ENCODE measurements at places on chromosomes 1 and 21.
A peak's percentile ranks its signal among the peaks of the same experiment; 100 is the strongest.

- DNase-seq, result no peak
Observed at GRCh38 chr21:44729336-44730027, 18.1 kb upstream of the TSPEAR start.

GRCh38 chr21:42785666-42786427 lies 93.5 kb downstream of the WDR4 start:
- DNase-seq, result no peak

DNA sequence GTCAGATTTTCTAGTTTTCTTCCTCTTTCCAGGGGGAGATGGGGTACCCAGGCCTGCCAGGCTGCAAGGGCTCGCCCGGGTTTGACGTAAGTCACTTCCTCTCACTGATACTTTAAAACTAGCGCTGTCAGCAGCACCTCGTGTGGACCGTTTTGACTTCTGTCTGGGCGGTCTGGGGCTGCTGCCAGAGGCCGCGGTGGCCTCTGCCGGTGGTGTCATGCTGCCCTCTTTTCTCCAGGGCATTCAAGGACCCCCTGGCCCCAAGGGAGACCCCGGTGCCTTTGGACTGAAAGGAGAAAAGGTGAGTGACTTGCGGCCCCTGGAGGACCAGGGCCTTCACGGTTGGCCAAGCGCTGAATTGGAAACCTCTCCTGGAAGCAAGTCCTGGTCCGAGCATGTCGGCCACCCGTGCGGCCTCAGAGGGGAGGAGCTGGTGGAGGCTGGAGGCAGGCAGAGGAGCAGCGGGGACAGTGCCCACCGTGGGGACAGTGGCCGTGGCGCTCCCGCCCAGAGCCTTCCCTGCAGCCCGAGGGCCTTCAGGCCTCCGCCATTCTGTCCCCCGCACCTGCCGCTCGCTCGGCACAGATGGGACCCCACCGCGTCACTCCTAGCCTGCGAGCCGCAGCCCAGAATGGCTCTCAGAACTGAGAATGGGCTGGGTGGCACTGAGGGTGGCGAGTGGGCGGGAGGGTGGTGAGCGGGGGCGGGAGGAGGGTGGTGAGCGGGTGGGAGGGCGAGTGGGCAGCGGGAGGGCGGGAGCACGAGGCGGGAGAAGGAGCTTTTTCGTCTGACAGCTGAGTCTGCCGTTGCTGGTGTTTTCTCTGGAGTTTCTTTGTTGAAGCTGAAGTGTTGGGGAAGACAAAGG lies 9.4 kb downstream of the COL6A1 start:
- DNase-seq, result no peak

GRCh38 chr1:60078182-60078581 lies 4.6 kb upstream of the C1orf87 start:
- DNase-seq, result no peak

- no peak for DNase-seq
Observed at GRCh38 chr1:75129983-75130789, 4.0 kb upstream of the LHX8 start.

DNA sequence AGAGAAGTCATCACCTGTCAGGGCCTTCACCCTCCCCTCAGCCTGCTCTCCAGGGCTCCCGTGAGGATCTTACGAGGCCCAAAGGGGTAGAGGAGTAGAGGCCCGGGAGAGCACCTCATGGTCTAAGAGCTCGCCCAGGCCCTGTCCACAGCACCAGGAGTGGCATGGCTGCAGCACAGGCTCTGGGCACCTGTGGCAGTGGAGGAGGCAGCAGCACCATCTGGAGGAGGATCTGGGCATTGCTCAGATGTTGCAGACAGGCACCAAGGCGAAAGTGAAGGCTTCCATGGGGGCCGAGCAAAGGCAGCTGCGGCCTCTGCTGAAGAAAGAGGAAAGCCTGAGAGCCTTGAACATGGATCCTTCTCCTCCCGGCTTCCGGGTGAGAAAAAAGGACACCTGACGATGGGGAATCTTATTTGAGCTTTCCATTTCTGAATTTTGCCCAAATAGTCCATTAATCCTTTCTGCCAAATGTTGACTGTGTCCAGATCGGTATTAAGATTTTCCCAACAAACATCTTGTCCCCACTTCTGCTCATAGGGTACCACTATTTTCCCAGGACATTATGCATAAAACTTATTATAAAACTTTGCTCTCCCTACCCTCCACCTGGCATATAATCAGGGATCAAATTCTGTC lies 604.7 kb downstream of the PTPRC start:
- DNase-seq, result peak; percentile 51

- DNase-seq, result no peak
Observed at GRCh38 chr1:66357021-66357420, 176.9 kb upstream of the SGIP1 start.

GRCh38 chr1:92299477-92300150 lies 755 bp downstream of the RPAP2 start:
- DNase-seq, result no peak

DNA sequence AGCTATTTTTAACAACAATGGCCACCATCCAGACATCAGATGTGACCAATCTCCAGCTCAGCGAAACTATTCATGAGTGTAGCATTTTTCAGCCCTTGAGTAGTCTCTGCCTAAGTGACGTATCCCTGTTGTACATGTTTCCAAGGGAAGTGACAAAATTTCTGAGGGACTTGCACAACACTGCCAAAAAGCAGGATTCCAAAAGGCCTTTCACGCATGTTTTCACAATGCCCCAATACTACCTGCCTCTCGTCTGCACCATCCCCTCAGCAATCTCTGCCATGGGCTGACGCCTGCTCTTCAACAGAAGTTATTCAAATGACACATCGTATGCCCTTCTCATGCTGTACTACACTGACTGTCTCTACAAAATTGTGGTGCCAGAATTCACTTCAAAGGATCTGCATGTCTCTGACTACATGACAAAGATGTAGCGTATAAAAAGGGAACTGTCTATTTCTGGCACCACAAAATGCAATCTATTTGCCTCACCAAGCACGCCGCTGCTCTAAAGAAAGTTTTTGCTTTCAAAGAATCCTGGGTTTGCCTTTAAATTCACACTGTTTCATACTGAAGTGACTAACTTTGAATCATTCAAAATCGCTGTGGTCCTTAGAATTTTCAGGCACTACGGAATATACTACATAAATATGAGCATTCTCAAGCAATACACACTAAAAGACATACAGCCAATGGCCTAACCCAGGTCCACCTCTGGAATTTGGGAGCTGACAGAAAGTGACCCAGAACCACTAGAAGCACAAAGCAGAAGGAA lies 32.9 kb downstream of the JAK1 start:
- DNase-seq, result no peak

GRCh38 chr21:17779496-17779895 lies 39.7 kb downstream of the C21orf91 start:
- no peak for DNase-seq

DNA sequence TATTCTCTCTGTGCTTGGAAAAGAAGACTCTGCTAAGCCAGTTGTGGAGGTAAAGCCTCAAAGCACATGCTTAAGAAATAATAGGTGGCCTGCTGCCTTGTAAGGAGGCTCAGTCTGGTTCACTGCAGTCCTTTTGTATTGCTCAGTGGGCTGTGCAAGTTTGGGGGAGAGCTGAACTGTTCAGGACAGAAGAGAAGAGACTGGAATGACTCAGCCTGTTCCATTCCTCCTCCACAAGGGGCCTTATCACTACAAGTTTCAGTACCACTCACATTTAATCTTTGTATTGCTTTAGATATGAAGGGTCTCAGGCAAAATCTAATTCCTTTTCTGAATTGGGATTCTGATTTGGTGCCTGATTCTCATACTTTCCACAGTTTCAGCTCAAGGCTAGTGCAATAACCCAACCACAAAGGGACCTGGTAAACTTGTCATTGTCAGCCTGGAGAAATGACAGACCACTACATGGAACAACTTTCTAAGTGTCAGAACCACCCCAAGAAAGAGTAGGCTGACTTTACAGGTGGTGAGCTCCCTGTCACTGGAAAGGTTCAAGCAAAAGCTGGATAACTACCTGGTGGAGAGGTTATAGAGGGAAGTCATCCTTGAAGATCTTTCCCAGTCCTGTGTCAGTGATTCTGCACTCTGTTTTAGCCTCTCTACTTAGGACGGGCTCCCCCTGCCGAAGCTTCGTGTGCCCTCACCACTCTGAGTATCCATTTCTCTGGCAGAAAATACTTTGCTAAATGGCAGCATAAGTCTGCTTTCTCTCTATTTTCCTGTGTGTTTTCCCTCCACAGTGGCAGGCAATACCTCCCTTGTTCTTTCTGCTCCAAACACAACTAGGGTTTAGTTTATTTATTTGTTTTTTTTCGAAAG lies 162.9 kb upstream of the GJB5 start:
- no peak for DNase-seq

GRCh38 chr1:92980732-92981647 lies 19.7 kb upstream of the DIPK1A start:
- DNase-seq, result no peak

DNA sequence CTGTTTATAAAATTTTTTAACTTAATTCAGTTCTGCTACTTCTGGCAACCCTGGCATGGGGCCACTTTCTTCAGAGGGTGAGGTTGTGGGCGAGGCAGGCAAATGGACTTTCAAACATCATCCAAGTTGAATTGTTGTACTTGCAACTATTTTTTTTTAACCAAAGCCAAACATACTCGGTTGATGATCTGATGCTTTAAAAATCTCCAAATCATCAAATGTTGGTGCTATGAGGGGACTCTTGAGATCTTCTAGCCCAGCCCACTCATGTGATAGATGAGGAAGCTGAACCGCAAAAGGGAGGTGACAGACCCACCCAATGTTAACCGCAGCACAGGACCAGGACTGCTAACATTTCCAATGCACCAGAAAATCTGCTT lies 6.7 kb downstream of the SLC1A7 start:
- no peak for DNase-seq

DNA sequence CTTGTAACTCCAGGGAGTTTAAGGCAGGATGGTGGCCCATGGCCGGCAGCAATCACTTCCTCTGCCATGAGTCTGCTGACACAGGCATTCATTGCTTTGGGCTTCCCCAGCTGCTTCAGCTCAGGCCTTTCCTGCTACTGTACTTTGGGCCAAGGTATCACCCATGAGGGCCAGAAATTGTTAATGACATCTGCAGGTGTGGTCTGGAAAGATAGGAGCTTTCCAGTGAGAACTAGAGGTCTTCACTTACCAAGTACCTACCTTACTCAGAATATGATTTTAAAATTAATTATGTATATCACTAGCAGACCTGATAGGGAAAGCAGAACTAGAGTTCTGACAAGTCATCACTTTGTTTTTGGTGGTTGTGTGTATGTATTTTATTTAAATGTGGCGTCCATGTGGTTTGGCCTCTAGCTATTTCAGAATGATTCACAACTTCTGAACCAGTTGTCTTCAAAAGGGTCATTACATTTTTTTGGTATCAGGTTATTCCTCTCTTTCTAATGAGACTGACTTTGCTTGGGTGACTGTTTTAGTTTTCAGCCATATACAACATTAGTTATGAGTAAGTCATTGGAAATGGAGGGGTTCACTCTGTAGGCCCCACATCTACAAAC lies 2.7 kb downstream of the RGL1 start:
- no peak for DNase-seq

- DNase-seq, result no peak
Observed at GRCh38 chr1:155007251-155007828, 4.7 kb downstream of the ZBTB7B start.

- no peak for DNase-seq
Observed at GRCh38 chr1:185154912-185155513, 1.7 kb downstream of the TRMT1L start.

GRCh38 chr1:31532173-31532572 lies 44.1 kb upstream of the TINAGL1 start:
- DNase-seq, result no peak

DNA sequence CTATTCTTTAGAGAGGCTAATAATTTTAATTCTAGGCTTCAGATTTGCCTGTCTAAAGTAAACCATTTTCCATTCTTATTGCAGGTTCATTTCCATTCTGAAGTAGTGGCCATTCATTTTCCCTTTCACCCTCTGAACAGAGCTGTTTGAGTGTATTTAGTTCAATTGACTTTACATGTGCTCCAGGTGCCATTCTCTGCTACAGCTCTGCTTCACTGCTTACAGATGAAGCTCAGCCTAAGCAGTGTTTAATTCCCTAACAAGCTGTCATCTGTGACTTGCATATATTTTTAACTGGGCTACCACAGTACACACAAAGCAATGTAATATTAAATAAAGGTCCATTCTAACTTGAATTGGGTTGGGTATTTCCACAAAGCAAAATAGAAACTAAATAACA lies 1031.6 kb downstream of the KCNT2 start:
- DNase-seq, result no peak

- DNase-seq, result no peak
Observed at GRCh38 chr1:248842781-248843331, 4.8 kb downstream of the ZNF672 start.

- DNase-seq, result no peak
Observed at GRCh38 chr21:31923756-31924155, 50.9 kb downstream of the HUNK start.

GRCh38 chr1:43987159-43987902 lies 4.1 kb upstream of the CCDC24 start:
- DNase-seq, result no peak

GRCh38 chr1:160672789-160673695 lies 26.2 kb upstream of the SLAMF1 start:
- DNase-seq, result no peak
